ENCODE measurements at places on chromosomes 1 and 21.

- no peak for DNase-seq
Measured at GRCh38 chr1:149967041-149967440, 30.4 kb upstream of the MTMR11 start.

- DNase-seq = no peak
Measured at GRCh38 chr1:165703648-165704047, 5.3 kb upstream of the ALDH9A1 start.

- DNase-seq = no peak
Measured at GRCh38 chr1:50438945-50439344, 15.7 kb upstream of the DMRTA2 start.

GRCh38 chr1:212635141-212635631 is 26.6 kb downstream of the ATF3 start:
- no peak for DNase-seq

DNA sequence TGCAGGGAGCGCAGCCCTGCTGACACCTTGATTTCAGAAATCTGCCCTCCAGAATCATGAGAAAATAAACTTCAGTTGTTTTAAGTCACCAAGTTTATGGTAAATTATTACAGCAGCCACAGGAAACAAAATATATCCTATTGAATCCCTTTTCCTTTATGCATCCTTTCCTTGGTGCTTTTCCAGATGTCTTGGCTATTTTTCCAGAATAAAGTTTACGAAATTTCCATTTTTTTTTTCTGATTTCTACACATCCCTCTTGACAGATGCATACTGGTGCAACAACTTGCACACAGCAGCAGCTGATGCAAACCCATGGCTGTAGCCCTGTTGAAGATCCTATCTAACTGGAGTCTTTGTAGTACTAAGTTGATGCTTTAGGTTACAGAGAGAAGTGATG is 111.1 kb upstream of the KCNE2 start:
- no peak for DNase-seq

GRCh38 chr1:115456441-115456961 is 118.5 kb upstream of the NGF start:
- DNase-seq = peak; percentile 27

- peak; percentile 80 for DNase-seq
Measured at GRCh38 chr1:34786521-34787325, 5.7 kb downstream of the GJB3 start.

DNA sequence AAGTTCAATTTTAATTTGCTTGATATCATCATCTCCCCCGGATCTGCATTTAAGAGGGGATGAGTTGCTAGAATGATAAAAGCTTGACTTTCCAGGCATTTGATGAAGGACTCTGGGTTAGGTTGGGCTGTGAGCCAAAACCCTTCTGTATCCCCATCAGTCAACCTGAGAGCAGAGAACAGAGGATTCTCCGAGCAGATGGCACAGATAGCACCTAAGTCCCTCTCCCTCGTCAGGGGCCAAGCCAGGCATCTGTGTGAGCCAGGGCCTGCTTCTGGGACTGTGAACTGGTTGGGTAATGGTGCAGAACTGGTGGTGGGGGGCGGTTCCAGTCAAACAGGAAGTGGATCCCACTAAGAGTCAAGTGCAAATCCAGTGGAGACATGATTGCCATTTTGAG is 205.8 kb downstream of the TNR start:
- no peak for DNase-seq

- no peak for DNase-seq
Measured at GRCh38 chr1:222923506-222923905, 108.7 kb downstream of the DISP1 start.

GRCh38 chr1:178301141-178301540 is 195.6 kb downstream of the CLEC20A start:
- DNase-seq = no peak

DNA sequence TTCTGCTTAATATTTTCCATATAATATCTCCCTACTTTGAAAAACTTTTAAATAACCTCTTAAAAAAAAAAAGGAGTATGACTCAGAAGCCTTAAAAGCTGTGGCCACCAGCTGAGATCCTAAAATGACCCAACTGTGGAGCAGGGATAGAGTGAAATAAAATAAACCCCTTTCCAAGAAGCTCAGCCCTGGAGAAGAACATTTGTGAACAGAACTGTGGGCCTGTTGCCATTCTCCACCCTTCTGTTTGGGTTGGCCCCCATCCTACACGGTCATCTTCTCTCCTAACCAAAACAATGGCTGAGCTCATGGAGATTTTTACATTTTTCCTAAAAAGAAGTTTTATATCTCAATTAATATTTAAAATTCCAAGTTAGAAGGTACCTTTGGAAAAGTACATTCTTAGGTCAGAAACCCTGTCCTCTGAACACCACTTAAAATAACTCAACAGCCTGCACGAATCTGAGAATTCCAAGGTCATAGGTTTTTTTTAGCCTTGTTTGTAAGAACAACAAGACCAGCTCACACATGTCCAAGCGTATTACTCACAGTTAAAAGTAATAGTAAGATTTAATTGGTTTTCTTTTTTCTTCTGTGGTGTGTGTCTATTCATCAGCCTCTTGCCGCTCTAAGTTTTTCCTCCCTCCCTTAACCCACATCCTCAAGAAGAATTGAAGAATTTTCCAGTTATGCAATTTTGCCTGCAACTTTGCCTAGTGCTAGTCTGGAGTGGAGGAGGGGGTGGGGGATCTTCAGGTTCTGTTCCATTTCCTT is 107.7 kb upstream of the ERRFI1 start:
- DNase-seq = no peak

- DNase-seq = no peak
Measured at GRCh38 chr1:200888349-200888838, 6.3 kb upstream of the INAVA start.

DNA sequence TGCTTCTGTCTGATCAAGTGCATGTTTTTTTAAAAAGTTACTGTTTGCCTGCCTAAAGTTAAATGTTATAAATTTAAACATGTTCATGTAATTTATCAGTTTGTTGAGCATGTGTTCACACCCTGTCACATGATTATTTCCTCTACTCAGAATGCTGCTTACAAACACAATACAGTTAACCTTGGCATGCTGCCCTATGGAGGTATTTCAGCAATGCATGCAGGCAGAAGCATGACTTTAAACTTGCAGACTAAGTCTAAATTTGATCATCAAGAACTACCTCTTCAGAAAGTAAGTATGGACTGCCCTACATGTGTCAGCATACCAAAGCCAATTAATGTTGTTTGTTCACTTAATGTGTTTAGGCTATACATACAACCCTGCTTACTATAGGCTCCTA is 161.6 kb downstream of the LRRC40 start:
- no peak for DNase-seq

- no peak for DNase-seq
Measured at GRCh38 chr1:171379846-171380245, 65.9 kb downstream of the FMO4 start.

- no peak for DNase-seq
Measured at GRCh38 chr1:67572594-67573221, 112.3 kb upstream of the GADD45A start.

DNA sequence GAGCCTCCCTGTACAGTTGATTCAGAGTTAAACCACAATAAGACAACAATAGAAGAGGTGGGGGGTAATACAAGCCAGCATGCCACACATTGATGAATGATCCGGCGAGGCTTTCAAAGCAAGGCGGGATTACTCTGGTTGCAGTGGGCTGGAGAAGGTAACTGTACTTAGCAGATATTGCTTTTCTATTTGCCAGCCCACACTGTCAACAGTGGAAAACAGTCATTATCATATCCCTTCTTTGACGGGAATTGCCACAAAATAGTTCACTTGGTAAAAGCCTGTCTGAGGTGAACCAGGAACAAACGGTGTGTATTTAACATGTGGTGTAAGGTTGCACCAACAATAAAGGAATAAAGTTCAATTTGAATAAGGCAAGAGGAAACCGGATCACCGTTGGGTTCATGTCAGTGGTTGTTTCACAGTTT is 5.8 kb upstream of the KCNJ15 start:
- no peak for DNase-seq

All from NCI-H2081 (cell line).